ENCODE measurements at places on chromosomes 3 and 15. TPM values are rescaled to one million over a fixed set of nuclear protein-coding genes. Genes with fewer than 3 reads are reported as not detected.

CLDN1 gene
- total RNA-seq, result not detected

CD96 gene
- total RNA-seq, result not detected

SCN5A gene
- total RNA-seq, result 5.2 TPM

FAM3D gene
- total RNA-seq, result under 0.01 TPM

GOLGA6L7 gene
- total RNA-seq, result not detected

ARNT2 gene
- total RNA-seq, result 0.15 TPM

GP5 gene
- total RNA-seq, result not detected

Measured in epithelial cell of umbilical artery (primary cell).